Esophagus squamous epithelium (tissue), 5 donors: ENCODE measurements at places on chromosomes 13 and 19.

- no peak for DNase-seq
Observed at GRCh38 chr13:99074693-99075092, 96.8 kb upstream of the DOCK9 start.

- DNase-seq = no peak
Observed at GRCh38 chr19:51457351-51458013, 772 bp downstream of the SIGLEC8 start.

- no peak for DNase-seq
Observed at GRCh38 chr19:33191501-33191900, 2.6 kb upstream of the LRP3 start.

DNA sequence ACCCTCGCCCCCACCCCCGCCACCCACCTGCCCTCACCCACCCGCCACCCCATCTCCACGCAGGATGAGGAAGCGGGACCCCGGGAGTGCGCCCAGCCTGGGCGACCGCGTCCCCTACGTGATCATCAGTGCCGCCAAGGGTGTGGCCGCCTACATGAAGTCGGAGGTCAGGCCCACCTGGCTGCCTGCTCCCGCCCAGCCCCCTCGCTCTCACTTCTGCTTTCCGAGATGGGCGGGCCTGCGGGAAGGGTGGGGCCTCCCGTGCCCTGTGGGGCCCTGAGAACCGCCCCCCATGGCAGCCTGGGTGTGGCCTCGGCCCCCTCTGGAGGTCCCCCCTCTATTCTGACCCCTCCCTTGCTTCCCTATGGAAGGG lies 3.1 kb upstream of the SPIB start:
- peak; percentile 51 for DNase-seq

DNA sequence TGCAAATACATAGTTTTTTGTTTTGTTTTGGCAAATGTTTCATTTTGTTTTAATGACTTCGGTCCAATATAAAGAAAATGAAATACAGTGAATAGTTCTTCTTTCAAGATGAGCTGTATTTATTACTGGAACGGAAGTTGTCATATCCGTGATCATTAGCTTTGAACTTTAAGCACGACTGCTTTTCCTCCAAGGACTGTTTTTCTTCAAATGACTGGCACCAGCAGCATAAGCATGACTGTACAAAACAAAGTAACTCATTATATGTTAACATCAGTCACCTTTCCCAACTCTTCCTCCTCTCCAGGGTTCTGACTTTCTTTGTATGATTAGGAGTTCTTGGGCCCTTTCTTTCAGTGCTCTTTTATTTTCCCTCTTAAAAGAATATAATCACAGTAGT lies 20.5 kb downstream of the EDNRB start:
- DNase-seq = no peak

- no peak for DNase-seq
Observed at GRCh38 chr19:57171551-57172081, 4.3 kb upstream of the DUXA start.

DNA sequence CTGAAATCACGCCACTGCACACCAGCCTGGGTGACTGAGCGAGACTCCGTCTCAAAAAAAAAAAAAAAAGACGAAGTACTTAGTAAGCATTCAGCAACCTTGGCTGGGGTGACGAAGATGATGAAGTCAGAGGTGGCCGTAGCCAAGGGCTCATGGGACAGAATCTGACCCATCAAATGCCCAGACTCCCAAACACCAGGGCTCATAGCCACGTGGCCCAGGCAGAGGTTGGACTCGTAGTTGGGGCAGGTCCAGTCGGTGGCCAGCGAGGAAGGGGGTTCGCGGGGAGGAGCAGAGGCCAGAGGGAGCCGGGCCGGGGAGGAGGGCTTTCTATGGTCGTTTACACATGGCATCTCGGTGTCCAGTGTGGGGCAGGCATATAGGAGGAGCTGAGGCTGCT lies 52.1 kb upstream of the EHD2 start:
- no peak for DNase-seq

GRCh38 chr13:45847554-45848224 lies 3.9 kb downstream of the SIAH3 start:
- DNase-seq = no peak

DNA sequence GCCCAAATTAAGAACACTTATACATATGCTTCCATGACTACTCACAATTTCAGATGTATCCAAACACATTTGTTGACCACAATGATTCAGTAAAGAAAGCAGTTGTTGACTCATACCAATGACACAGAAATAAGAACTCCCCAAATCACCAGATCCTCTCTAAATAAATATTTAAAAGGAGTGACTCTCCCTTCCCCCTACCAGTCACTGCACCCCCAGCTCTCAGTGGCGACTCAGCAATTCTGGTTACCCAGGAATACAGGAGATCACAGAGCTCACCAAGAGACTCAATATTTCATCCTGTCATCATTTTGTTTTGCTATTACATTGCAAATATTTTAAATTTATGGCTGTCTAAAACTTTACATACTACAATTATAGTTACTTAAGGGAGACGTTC lies 131.5 kb downstream of the RGCC start:
- no peak for DNase-seq

- no peak for DNase-seq
Observed at GRCh38 chr13:42524487-42525034, 49.4 kb upstream of the TNFSF11 start.
